AML-193 (cell line): ENCODE measurements at places on chromosomes 7 and 10.

- no peak for DNase-seq
These were observed 345.0 kb downstream of the SEMA3D start for GRCh38 chr7:84841809-84842208.

GRCh38 chr7:158416283-158416933, 171.2 kb downstream of the PTPRN2 start:
- no peak for DNase-seq

- peak; percentile 42 for DNase-seq
These were observed 52.5 kb downstream of the PRF1 start for GRCh38 chr10:70549962-70550458.

- DNase-seq = no peak
These were observed 759.6 kb downstream of the NXPH1 start for GRCh38 chr7:9192969-9193368.

GRCh38 chr7:45863715-45864114, 9.2 kb downstream of the CCDC201 start:
- DNase-seq = no peak

DNA sequence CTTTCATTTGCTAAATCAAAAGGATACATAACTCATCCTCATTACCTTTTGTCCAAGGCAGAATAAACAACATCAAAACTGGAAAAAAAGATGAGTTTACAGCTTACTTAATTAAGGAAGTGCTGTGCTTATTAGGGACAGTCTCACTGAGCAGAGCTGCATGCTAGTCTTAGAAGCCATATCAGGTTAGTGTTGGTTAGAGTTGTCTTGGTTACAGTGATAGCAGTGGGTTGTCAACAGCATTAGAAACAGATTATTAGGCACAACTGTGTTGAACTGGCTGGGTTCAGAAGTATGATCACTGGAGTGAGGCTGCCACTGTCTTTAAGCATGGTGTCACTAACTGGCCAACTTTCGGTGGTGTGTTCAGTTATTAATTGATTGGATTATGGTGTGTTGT, 503.9 kb upstream of the IGFBP3 start:
- no peak for DNase-seq

DNA sequence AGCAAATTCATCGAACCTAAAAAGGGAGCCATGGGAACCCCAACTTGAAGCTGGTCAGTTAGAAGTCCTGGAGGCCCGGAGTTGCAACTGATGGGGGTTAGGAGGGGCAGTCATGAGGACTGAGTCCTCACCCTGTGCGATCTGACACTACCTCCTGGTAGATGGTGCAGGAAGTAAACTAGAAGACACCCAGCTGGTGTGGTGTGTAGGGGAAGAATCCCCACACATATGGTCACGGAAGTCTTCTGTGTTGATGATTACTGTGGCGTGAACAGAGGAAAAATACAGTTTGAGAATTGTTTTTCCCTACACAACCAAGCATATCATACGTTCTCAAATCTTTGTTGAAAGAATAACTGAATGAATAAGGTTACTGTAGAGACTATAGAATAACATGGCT, 164.6 kb upstream of the KCTD7 start:
- DNase-seq = no peak

DNA sequence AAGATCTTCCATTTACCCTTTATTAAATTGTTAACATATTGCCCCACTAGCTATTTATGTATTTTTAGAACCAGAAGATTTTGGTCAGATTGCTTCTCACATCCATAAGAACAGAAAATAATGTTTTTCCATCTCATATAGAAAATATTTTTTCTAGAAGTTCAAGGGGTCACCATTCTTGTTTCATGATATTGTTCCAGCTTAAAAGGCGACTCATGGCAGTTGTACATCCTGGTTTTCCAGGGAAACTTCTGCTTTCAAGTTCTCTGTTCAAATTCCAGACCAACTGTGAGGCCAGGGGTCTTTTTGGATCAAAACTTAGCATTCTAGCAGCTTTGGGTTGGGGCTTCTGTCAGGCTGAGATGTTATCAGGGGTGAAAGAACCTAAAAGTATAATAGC, 84.4 kb downstream of the LRRC4 start:
- DNase-seq = no peak

- DNase-seq = no peak
These were observed 395.0 kb downstream of the ZWINT start for GRCh38 chr10:55966101-55966500.

DNA sequence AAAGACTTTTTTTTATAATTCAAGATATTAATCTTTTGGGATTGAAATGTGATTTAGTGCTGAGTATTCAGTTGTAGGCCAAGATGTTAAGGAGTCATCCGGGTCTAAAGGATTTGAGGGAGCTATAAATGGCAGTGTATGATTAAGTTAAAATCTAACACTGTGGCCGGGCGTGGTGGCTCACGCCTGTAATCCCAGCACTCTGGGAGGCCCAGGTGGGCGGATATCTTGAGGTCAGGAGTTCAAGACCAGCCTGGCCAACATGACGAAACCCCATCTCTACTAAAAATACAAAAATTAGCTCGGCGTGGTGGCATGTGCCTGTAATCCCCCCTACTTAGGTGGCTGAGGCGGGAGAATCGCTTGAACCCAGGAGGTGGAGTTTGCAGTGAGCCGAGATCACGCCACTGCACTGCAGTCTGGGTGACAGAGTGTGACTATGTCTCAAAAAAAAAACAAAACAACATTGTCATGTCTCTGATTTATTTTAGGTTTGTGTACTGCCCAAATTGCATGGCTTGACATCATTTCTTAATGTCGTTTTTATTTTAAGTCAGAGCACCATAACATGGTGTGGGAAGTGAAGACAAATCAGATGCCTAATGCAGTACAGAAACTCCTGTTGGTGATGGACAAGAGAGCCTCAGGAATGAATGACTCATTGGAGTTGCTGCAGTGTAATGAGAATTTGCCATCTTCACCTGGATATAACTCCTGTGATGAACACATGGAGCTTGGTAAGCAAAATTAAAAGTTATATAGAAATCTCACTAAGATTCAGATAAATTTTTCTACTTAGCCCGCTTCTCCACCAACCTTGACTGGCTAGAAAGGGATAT, 10.7 kb downstream of the HBP1 start:
- no peak for DNase-seq

- no peak for DNase-seq
These were observed 61.1 kb upstream of the EZH2 start for GRCh38 chr7:148944935-148945934.

DNA sequence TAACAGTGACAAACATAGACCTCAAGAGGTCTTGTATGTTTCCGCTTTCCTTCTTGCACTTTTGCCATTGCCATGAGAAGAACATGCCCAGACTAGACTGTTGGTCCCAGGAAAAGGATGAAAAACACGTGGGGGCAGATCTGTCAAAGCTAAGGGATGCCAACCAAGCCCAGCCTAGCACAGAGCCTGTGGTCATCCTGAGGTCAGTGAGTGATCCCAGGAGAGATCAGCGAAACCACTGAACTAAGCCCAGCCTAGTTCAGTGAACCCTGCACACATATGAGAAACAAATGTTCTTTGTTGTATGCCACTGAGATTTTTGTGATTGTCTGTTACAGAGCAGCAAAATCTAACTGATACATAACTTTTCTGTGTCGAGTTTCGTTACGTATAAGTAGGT, 718.8 kb downstream of the MAGI2 start:
- DNase-seq = no peak

DNA sequence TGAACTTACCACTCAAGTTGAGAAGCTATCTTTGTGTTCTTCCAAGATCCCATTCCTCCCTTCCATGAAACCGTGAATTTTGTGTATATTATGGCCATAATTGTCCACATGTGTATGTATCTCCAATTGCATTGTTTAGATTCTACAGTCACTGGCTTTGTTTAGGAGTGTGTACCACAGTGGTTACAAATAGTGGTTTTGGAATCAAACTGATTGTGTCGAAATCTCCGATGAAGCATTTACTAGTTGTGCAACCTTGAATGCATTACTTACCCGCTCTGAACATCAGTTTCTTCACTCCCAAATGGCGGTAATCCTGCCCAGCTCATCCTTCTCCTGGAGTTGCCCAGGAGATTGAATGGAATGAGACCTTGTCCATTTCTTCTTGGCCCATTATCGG, 145.0 kb upstream of the ZNF32 start:
- peak; percentile 6 for DNase-seq

DNA sequence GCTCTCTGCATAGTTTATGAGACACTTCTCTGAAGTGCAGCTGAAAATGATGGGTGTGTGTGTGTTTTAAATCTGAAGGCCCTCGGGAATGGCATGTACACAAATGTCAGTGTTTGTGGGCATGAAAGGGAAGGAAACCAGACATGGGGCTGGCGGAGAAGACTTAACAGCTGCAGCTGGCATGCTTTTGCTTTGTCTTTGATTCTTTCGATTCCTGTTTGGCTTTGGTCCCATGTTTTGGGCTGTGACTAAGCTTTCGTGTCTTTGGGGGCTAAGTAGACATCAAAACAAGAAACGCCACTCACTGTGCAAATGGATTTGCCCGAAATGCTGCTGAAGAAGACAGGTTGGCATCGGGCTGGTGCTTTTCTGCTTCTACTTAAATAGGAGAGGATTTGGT, 179.3 kb downstream of the PFKFB3 start:
- no peak for DNase-seq

DNA sequence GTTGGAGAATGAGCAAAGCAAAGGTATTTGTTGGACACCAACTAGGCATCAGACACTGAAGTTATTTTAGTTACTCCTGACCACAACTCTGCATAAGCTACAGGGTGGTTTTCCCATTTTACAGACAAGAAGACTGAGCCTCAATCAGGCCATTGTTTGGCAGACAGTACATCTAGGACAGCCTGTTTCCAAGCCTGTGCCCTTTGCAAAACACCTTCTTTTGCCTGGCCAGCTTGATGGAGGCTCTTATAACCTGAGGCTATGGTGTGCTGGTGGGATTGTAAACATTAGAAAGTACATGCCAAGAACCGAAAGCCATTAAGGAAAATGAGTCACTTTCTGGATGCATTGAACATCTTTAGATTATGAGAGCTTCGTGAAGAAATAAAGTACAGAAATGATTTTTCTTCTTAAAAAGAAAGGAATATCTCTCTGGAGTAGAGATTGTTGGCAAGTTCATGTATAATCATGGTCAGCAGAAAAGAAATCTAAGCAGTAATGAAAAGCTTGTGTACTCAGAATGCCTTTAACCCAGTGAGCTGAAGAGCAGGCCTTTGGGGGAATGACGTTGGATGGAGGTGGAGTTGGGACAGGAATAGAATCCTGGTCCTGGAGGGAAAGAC, 140.6 kb downstream of the KIAA1217 start:
- DNase-seq = no peak

GRCh38 chr7:6252748-6253147, 19.7 kb downstream of the CYTH3 start:
- no peak for DNase-seq

DNA sequence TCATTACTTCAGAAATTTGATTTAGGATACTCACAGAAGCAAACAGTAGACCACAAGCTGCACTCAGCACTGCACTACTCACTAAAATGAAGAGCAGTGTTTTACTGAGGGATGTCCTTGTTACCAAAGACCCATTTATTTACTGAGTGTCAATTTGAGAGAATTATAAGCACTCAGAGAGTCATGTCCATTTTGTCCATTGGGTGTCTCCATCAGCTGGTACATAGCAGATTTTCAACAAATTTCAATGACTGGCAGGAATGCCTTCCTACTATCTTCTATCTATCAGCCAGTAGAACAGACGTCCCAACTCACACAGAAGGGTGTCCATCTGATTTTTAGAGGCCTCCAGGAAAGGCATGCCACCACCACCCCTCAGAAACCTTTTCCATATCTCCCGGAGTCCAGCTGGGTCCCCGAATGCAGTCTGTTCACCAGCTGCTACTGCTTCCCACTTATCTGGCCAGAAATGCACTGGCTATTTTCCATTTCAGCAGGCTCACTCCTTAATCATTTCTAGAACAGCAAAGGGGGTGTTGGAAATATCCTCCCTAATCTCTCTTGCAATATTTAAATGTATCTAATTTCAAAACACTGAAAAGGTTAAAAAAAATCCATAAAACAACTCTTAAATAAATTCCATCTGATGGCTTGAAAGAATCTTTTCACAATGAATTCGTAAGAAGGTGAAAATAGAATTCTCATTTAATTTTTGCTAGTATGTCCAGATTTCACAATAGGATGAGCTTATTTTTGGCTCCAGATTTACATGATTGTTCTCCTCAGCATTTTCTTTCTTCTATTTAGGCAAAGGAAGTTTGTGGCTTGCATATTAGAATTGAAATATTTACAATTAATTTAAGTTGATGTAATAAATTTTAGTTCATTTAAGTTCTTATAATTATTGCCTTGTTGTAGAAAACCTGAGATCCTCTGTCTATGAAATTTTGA, 1164.0 kb upstream of the CELF2 start:
- no peak for DNase-seq

DNA sequence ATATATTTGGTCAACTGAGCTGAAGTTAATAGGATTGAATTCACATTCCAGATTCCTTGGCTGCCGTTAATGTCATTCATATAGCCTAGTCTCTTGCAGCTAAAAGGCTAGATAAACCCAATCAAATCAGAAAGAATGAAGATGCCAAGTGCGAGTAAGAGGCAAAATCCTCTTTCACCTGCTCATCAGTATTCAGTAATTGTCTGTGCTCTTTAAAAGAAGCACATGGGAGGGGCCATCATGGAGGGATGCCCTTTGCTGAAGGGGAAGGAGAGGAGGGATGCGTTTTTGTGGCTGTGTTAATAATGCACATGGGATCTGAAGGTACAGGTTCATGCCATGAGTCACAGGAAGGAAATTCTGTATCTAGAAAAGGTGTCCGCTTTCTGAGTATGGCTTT, 232.2 kb downstream of the TMEM178B start:
- no peak for DNase-seq

GRCh38 chr7:148914208-148914777, 30.2 kb upstream of the EZH2 start:
- no peak for DNase-seq

DNA sequence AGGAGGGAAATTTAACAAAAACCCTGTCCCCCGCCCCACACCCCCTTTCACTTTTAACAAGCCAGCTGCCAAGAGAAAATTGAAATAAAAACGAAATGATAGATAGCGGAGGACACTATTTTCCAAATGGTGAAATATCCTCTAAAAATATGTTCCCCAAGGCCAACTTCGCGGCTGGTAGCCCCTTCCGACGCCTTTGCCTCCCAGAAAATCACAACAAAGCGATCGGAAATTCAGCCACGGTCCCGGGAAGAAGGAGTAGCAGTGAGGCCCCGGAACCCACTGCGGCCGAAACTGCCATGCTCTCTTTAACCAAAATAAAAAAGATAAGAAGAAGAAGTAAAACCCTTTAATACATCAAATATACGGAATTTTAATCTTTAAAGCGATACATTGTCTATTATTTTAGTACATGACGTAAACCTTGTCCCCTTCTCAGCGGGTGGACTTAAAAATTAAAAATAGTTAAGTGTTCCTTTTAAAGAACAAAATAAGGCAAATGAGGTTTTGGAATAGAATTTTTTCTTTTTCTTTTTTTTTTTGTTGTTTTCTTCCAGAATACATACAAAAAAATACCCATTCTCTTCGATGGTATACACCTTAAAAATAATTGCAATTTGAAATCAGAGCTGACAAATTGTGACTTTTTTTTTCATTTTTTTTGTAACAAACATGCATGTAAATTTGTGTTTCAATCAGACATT, 3.9 kb downstream of the ZNF503 start:
- DNase-seq = no peak

GRCh38 chr7:30445770-30446169, 32.8 kb downstream of the NOD1 start:
- DNase-seq = peak; percentile 88
